RKO (cell line): ENCODE measurements at places on chromosomes 1 and 21.

DNA sequence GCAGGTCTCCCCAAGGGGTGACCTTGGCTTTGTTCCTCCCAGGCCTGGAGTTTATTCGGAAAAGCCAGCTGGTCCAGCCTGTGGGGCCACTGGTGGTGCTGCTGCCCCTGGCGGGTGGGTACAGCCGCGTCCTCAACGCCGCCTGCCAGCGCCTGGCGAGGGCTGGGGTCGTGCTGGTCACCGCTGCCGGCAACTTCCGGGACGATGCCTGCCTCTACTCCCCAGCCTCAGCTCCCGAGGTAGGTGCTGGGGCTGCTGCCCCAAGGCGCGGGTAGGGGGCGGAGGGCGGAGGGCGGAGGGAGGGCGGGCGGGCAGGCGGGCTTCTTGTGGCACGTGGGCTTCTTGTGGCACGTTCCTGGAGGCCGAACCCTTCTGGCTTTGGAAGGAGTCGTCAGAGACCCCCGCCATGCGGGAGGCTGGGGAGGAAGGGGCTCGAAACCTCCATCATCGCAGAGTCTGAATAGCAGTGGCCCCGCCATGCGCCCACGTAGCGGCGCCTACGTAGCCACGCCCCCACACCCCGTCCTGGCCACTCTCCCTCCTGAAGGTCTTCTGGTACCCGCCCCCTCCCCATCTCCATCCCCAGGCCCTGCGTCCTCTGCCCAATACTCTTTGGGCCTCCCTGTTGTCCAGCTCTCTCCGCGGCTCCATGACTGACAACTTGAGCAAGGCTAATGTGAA, 16.7 kb downstream of the PCSK9 start:
- no peak for DNase-seq

GRCh38 chr21:38994042-38994441, 188.3 kb downstream of the ETS2 start:
- no peak for DNase-seq

DNA sequence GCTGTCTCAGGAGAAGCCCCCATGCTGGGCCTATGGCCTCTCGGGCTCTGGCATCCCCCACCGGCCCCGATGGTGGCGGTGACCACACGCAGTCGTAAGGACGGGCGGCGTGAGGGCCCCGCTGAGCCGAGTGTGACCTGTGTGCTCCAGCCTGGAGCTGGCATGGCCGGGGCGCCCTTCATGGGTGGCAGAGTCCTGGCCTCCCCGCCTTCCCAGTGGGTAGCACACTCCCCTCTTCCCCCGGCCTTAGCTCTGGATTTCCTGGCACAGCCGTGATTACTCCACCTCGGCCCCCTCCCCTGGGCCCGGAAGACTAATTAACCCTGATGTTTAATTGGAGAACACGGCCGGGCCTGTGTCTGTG, 44.6 kb downstream of the SLX9 start:
- no peak for DNase-seq

DNA sequence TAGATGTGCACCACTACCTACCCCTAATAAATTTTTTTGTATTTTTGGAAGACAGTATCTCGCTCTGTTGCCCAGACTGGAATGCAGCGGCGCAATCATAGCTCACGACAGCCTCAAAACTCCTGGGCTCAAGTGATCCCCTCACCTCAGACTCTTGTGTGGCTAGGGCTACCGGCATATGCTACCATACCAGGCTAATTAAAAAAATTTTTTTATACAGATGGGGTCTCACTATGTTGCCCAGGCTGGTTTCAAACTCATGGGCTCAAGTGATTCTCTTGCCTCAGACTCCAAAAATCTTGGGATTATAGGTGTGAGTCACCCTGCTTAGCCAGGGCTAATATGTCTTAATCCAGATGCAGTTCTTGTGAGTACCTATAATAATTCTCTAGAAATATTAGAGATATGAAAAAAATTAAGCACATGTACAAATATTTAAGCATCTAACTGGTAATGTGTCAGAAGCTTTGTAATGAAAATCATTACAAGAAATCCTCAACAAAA, 9.5 kb downstream of the SORT1 start:
- DNase-seq, result no peak
